Cardiac ventricle fibroblast (primary cell): ENCODE measurements at places on chromosomes 1 and 21. TPM values are rescaled to one million over a fixed set of nuclear protein-coding genes. Genes with fewer than 3 reads are reported as not detected.

Gene BARHL2
- not detected in 2 replicates for total RNA-seq

Gene FCRL6
- total RNA-seq, result not detected in 2 replicates

Gene SYNJ1
- total RNA-seq, result 5.8 and 5.9 TPM in 2 replicates

Gene CADM3
- 185 and 186 TPM in 2 replicates for total RNA-seq

Gene VWA5B1
- not detected in 2 replicates for total RNA-seq

Gene IVL
- not detected in 2 replicates for total RNA-seq

Gene RSPH1
- total RNA-seq, result not detected in 2 replicates

Gene ABCA4
- 0.31 and 0.59 TPM in 2 replicates for total RNA-seq

Gene ARTN
- not detected in 2 replicates for total RNA-seq

Gene TSPAN2
- 0.56 and 1.0 TPM in 2 replicates for total RNA-seq

Gene ANKRD35
- 4.2 and 5.0 TPM in 2 replicates for total RNA-seq

Gene TSPAN1
- 0.29 TPM in 1 of 2 replicates, not detected in the other for total RNA-seq

Gene FCGR3B
- not detected in 2 replicates for total RNA-seq

Gene CYP4A22
- total RNA-seq, result 0.15 TPM in 1 of 2 replicates, not detected in the other

Gene LRRC71
- not detected in 2 replicates for total RNA-seq

Gene STIL
- 1.9 and 2.0 TPM in 2 replicates for total RNA-seq

Gene IFNLR1
- total RNA-seq, result 0.05 TPM in 1 of 2 replicates, not detected in the other

Gene RNU1-3
- under 0.01 TPM in 2 replicates for total RNA-seq

Gene CYP2J2
- 0.10 and 0.37 TPM in 2 replicates for total RNA-seq

Gene G0S2
- 160 and 168 TPM in 2 replicates for total RNA-seq

Gene PTPRC
- total RNA-seq, result not detected in 2 replicates

Gene LIPI
- total RNA-seq, result not detected in 2 replicates

Gene ACTA1
- total RNA-seq, result not detected in 2 replicates

Gene ARHGEF10L
- total RNA-seq, result 12.1 and 14.0 TPM in 2 replicates

Gene CFAP141
- not detected in 2 replicates for total RNA-seq

Gene CD53
- total RNA-seq, result not detected in 2 replicates

Gene EPHB2
- total RNA-seq, result 1.9 TPM in 2 replicates

Gene TDRKH
- 0.12 and 0.29 TPM in 2 replicates for total RNA-seq

Gene OVAAL
- not detected in 2 replicates for total RNA-seq
